Glomerular endothelial cell (primary cell): ENCODE measurements at places on chromosomes 4 and X. TPM values are rescaled to one million over a fixed set of nuclear protein-coding genes. Genes with fewer than 3 reads are reported as not detected.

The TCEAL1 gene
- total RNA-seq = 16.7 and 21.2 TPM in 2 replicates

The ADH1A gene
- not detected in 2 replicates for total RNA-seq

The SPACA5 gene
- total RNA-seq = not detected in 2 replicates

GRCh38 chr4:185743722-185744487, 68.1 kb downstream of the SORBS2 start:
- no peak for DNase-seq

- no peak for DNase-seq
Measured at GRCh38 chr4:185654311-185654710, 119.0 kb upstream of the PDLIM3 start.
